ENCODE measurements at places on chromosomes 3 and 15. TPM values are rescaled to one million over a fixed set of nuclear protein-coding genes. Genes with fewer than 3 reads are reported as not detected.

DNA sequence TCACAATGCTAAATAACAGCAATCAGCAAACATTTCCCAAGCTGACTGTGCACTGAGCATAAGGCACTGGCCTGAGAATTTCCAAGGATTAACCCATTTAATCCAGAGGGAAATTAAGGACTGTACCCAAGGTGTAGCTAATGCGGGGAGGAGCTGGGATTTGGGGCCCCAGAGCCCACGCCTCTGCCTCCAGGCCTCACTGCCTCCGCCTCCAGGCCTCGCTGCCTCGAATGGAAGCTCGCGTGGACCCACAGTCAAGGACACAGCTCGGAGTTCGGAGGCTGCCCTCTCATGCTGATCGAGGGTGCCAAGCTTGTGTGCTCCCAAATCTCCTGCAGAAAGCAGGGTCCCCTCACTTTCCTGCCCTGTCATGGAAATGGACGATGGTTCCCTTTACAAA lies 76.5 kb upstream of the SNRPA1 start:
- DNase-seq, result no peak

DNA sequence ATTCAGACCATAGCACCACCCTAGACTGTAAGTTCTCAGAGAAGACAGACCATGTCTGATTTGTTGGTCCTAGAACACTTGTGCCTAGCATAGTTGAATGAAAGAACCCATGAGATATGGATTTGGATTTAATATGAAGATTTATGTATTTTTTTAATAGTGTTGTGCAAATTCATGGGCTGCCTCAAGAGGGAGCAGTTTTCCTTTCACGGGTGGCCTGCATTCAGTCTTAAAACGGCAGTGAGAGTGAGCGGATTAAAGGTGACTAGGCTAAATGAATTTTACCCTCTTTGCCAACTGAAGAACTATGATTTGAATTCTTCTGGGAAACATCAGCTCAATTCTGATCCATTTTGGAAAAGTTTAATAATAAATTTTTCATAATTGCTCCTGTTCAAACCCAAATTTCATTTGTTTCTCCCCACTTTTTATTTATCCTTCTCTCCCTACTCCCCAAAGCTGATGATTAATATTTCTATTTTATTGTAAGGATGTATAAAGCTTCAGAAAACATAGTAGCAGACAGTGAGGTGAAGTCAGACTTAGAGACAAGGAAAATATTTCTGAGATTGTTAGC lies 67.3 kb downstream of the MORC1 start:
- DNase-seq, result peak; percentile 3

GRCh38 chr3:25678581-25678980 lies 13.9 kb upstream of the TOP2B start:
- DNase-seq, result no peak

- DNase-seq, result no peak
Measured at GRCh38 chr15:58628206-58628947, 121.1 kb downstream of the ADAM10 start.

- no peak for DNase-seq
Measured at GRCh38 chr15:71545223-71545760, 265.1 kb upstream of the NR2E3 start.

- DNase-seq, result no peak
Measured at GRCh38 chr3:155449613-155450267, 156.3 kb upstream of the STRIT1 start.

GRCh38 chr15:85793641-85794597 lies 806 bp downstream of the KLHL25 start:
- peak; percentile 28 for DNase-seq

The GRM2 gene
- total RNA-seq, result 0.07 TPM

The CFAP44 gene
- total RNA-seq, result 0.90 TPM

The CKMT1A gene
- 0.13 TPM for total RNA-seq
